ENCODE measurements at places on chromosomes 7 and 10. TPM values are rescaled to one million over a fixed set of nuclear protein-coding genes. Genes with fewer than 3 reads are reported as not detected.

OR2A42 gene
- total RNA-seq, result 0.12 TPM

- H3K4me3 ChIP-seq, result no peak overlapping the region
- no peak overlapping the region for H3K27ac ChIP-seq
- H3K4me1 ChIP-seq, result peaks cover 5% of the 10 kb centered on the region
Measured at GRCh38 chr10:110813743-110814472, 57.8 kb upstream of the PDCD4 start.

DNA sequence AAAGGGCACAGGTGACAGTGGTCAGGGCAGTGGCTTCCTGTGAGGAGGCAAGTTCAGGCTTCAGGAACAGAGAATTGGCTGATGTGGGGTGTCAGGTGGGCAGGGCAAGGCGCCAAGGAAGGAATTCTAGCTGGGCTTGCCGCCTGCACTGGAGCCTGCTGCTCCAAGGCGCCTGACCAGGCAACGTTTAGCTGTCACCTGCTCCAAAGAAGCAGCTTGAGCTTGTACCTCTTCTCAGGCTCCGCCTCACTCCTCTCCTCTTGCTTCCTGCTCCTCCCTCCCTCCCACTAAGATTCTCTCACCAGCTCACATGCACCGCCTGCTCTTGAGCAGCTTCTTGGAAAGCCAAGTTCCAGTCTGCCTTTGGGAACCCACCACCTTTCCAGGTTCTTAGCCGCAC is 187.4 kb upstream of the GRB10 start:
- no peak overlapping the region for H3K4me3 ChIP-seq
- peaks cover 3% of the 10 kb centered on the region for H3K36me3 ChIP-seq
- H3K4me1 ChIP-seq, result peaks cover 3% of the 10 kb centered on the region
- no peak for DNase-seq
- H3K27ac ChIP-seq, result no peak overlapping the region

DNA sequence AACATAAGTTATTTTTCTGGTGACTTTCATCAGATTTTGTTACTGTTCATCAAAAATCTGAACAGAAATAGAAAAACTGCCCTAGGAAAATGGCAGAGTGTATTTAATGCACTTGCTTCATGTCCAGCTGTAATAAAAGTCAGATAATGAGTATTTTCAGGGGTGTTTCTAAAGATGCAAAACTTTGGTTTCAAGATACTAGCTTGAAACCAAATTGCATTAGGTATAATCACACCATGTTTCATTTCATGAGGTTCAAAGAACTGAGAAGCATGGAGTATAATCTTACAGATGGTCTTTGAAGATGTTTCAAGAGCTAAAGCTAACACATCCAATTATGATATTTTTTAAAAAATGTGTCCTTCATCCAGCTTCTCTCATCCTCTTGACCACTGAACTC is 128.9 kb downstream of the NRCAM start:
- no peaks in the 10 kb centered on the region for H3K36me3 ChIP-seq
- no peaks in the 10 kb centered on the region for H3K4me1 ChIP-seq
- peaks cover 2% of the 10 kb centered on the region for H3K27me3 ChIP-seq
- DNase-seq, result no peak
- no peak overlapping the region for H3K27ac ChIP-seq

DNA sequence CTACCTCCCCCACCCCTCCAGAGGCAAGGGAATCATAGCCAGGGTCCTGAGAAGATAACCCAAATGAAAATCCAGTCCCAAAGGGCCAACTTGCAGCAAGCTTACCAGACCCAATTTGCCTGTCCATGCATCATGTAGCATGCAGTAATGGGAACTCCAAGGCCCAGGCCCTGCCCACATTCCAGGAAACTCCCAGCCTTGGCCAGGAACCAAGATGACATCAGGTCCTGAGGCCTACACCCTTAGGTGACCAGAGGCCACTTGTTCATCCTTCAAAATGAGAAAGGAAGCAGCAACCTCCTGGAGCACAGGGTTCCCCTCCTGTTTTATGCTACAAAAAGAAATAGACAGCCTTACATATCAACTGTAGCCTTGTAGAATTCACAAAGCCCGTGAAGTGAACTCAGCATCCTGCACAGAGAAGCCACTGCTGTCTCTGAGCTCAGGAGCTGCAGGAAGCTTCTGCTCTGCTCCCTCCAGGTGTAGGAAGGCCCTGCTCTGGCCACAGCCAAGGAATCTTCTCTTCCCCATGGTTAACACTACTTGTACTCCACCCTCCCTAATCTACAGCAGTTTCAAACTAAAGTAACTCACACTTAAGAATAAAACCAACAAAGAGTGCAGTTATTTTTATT is 30.3 kb upstream of the GRB10 start:
- no peak overlapping the region for H3K4me3 ChIP-seq
- DNase-seq, result no peak
- H3K4me1 ChIP-seq, result peaks cover 12% of the 10 kb centered on the region
- no peaks in the 10 kb centered on the region for H3K27me3 ChIP-seq
- peak overlapping the region; percentile 17 for H3K27ac ChIP-seq
- H3K36me3 ChIP-seq, result no peaks in the 10 kb centered on the region

All from chondrocyte (in vitro differentiated cells).